Activated CD4-positive, alpha-beta T cell treated with anti-CD3 and anti-CD28 coated beads, Interleukin-2, Interleukin-4, amounts not matched to agents 100 ng/mL and 50 ng/mL, durations not matched to agents 16 hours and 8 hours (primary cell): ENCODE measurements at places on chromosomes 11 and 22.

DNA sequence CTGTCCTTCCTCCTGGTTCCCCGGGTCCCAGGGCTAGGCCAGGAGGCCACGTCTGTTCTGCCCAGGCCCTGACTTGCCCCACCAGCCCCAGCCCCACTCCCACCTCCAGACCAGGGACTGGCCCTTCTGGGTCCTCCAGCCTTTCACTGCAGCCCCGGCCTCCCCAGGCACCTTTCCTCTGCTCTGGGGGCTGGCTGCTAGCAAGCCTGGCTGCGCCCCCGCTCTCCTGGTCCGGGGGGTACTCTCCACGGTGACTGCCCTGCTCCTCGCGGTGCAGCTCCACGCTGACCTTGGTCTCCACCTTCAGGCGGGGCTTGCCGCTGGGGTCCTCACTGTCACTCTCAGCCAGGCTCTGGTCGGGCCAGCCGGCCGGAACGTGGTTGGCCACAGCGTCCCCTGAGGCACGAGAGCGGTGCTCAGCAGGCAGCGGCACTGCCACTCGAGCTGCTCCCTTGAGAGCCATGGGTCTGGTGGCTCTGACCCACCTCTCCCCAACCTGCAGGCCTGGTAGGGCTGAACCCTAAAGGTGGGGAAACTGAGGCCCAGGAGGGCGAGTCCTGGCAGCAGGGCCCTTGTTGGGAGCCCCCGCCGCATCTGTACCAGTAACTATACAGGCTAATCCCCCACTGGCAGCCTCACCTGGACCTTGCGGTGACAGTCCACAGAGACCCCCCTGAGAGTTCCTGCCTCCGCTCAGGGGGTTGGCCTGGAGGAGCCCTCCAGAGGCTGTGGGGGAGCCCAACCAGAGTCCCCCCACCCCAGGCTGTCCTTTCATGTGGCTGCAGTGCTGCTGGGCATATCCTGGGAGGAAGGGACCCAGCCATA, 29.0 kb downstream of the TRMU start:
- DNase-seq: no peak

DNA sequence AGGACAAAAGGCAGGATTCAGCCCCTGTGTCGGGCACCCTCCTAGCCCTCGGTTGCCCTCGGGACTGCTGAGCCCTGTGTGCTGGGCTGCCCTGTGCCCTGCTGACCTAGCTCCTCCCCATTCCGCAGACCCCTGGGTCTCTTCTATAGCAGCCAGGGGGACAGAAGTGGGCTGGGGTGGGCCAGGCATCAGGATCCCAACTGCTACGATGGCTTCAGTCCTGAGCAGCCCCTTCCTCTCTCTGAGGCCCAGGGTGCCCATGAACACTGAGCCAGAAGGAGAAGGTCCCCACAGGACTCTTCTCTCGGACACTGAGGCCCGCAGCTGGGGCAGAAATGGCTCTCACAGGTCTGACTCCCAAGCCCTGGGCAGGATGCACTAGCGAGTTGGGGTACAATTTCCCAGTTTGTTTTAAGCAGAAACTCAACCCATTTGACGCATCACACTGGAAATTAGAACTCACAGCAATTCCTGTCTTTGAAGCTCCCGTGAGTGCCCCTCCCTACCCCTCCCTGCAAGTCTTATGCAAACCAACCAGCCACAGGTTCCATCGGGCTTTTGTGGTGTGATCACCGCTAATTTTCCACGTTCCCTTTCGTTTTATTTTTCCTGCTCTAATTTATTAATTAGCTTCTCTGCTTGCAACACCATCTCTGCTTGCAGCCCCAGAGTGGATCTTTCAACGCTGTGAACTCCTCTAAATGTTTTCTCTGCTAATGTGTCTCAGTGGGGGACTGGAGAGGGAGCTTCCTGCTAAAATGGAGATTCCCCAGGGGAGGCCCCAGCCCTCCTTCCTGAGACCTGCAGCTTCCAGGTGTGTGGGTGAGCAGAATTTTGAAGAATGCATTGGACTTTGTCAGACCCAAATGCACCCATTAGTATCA, 56.7 kb downstream of the PHF21B start:
- DNase-seq: no peak

DNA sequence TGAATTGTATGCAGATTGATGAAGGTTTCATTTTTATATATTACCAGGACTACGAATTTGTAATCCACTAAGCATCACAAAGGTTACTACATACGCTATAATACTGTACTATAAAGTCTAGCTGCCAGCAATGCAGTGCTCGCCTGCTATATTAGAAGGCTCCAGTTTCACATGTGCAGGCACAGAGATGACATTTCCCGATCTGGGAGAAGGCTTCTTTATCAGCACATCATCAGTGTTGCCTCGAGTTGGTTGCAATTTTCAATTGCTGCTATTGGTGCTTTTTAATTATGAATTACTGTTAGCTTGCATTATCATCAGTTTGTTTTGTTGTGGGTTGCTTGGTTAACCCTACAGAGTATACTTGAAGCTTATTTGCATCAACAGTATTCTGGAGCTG, 143.2 kb upstream of the TEAD1 start:
- DNase-seq: no peak

GRCh38 chr11:20353829-20354434, 9.6 kb upstream of the HTATIP2 start:
- peak; percentile 46 for DNase-seq

DNA sequence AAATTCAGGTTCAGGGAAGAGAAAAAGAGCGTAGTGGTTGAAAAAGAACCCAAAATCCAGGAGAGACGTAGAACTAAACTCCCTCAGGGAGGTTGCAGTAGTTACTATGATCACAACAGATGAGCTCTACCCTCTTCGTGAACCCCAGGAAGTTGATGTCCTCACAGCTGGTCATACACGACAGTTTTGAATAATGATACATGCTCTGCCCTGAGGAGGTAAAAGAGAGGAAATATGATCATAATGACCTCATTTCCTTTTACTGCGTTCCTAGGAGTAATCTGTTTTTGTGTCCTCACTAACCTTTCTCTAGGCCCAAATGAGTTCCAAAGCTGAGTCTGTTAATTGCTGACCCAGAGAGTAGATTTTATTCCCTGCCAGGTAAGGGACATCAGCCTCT, 1.3 kb downstream of the PATE2 start:
- no peak for DNase-seq

DNA sequence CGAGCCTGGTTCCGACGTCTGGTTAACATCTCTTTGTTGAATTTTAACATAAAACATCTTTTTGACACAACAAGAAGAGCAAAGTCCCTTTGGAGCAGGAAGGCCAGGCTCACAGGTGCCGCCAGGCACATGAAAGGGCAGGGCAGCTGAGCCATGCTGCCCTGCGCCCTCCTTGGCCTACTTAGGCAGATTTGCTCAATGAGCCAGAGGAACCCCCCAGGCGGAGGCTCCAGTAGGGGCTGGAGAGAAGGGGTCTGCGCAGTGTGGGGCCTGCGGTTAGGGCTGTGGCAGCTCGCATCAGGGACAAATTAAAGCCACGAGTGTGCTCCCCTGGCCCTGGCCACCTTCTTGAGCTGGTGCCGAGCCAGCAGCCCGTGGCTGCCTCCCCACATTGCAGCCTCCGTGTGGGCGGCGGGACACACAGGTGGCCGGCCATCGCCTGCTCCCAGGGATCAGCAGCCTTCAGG, 9.9 kb upstream of the SLC22A12 start:
- DNase-seq: no peak

GRCh38 chr11:120424970-120425332, 86.6 kb upstream of the GRIK4 start:
- no peak for DNase-seq

DNA sequence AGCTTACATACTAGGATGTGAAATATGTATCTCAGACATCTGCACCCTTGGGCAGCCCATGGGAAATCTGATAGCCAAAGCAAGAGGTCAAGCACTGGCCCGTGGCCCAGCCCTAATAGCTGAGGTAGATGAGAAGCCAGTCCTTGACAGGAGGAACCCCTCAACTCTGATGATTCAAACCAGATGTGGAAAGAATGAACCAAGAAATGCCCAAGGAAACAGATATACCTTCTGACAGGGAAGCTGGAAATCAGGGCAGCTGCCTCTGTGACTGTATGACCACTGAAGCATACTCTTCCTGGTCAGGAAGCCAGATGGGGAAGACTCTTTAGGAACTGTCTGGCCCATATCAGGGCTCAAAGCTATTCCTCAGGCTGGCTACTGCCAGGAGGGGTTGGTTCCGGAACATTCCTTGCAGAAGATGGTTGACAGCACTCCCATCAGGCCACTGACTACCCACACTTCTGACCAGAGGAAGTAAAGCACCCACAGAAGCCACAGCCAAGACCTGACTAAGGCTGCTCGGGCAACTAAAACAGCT, 124.2 kb downstream of the SWAP70 start:
- no peak for DNase-seq

DNA sequence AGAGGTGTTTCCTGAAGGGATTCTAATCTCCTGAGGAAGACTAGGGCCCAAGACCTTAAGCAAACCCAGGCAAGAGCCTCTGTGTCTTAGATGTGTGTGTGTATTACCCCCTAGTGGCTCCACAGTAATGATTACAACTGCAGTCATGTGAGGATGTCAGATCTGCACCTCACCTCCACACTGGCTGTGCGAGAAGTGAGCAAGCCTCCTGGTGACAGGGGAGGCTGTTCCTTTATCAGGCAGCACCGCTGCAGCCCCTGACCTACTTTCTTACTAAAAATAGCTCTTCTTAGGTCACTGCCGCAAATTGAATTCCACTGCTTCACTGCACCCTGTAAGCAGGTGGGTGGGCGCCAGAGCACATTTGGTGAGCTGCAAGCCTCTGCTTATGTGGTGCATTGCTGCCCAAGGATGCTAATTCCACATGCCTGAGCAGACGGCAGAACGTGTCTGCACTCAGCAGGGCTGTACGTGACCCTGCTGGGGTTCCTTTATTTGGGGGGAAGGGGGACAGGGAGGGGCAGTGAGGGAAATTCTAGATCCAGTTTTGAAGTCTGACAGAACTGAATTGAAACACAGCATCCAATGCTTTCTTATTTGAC, 112.4 kb downstream of the KCNC1 start:
- no peak for DNase-seq

DNA sequence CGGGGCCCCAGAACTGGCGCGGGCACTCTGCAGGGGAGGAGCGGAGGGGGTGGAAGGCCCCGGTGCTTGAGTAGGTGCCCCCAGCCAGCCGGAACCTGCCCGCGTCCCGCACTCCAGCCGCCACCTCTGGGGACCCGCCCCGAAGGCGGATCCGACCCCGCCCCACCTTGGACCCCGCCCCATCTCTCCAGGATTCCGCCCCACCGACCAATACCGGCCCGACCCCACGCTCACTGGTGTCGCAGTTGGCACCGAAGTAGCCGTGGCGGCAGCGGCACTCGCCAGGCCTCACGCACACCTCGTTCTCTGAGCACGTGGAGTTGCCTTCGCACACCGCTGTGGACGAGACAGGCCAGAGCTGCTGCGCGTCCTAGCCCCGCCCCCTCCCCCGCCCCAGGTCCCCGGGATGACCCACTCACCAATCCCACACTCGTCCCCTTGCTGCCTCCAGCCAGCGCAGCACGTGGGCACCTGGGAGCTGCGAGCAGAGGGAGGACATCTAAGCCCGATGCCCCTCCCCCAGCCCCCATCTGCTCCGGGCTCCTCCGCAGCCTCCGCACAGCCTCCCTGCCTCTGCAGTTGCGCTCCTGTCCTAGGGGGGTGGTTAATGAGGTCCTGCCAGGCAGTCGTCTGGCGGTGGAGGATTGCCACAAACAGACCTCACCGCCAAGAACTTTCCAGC, 6.0 kb downstream of the SCARF2 start:
- no peak for DNase-seq

DNA sequence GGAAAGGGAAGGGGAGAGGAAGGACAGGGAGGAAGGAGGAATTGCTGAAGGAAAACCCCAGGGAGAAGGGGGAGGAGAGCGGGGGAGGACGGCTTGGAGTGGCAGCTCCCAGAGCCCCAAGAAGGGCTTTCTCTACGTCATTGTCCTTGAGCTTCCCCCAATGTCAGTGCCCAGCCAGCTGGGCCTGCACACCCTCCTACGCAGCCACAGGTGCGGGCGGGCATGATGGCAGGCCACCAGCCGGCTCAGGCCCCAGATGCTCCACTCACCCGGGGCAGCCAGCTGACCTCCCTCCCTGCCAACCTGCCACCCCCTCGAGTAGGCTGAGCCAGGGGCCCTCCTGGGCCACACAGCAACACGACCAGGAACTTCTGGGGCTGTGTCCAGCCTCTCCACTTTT, 11.2 kb downstream of the SYT7 start:
- no peak for DNase-seq

- no peak for DNase-seq
Measured at GRCh38 chr11:92845805-92846204, 123.6 kb upstream of the MTNR1B start.

DNA sequence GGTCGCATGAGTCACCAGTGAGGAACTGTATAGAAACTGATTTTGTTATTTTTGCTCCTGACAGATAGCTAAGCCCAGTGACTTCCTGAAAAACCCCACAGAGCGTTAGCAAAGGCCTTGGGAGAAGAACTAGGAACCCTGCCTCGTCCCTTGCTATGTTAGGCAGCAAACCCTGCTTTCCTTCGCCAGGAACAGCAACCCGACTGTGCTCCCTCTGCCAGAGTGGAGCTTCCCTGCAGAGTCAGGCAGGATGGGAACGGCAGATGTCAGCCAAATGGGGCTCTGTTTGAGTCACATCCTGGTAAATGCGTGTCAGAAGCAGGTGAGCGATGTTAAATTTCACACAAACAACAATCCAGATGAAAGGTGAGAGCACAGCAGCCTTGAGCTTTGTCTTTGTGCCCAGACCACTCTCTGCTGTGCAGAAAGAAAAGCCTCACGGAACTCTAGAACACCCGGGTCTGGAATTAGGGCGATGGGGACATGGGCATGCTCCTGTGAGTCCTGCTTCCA, 186.6 kb downstream of the ADAMTS15 start:
- DNase-seq: peak; percentile 68

GRCh38 chr11:57764566-57764965, 3.0 kb downstream of the CTNND1 start:
- no peak for DNase-seq

GRCh38 chr22:26097840-26098239, 71.4 kb upstream of the SEZ6L start:
- no peak for DNase-seq

DNA sequence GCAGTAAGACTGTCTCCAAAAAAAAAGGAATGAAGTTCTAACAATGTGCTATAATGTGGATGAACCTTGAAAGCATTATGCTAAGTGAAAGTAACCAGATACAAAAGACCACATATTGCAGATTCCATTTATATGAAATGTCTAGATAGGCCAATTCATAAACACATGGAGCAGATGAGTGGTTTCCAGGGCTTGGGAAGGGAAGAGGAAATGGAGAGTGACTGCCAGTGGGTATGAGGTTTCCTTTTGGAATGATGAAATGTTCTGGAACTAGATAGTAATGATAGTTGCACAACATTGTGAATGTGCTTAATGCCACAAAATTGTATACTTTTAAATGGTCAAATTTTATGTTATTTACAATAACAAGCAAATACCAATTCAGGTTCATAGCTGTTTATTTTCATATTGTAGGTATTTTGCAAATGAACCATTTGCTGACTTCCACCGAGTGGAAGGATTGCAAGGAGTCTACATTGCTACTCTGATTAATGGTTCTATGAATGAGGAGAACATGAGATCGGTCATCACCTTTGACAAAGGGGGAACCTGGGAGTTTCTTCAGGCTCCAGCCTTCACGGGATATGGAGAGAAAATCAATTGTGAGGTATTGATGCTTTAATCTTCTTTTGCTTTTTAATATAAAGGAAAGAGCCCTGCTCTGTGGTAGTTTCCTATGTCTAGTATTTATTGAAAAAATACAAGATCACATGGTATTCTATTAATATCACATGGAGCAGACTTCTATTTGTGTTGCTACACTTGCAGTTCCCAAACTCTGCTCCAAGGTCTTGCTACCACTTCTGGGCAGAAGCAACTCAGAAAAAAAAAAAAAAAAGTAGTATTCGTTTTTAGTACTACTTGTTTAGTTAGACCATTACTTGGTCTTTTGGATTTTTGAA, 67.7 kb upstream of the SORL1-AS1 start:
- DNase-seq: no peak

- DNase-seq: peak; percentile 22
Measured at GRCh38 chr11:114166897-114167323, 107.4 kb downstream of the ZBTB16 start.
